ENCODE measurements at places on chromosomes 12 and 14.

DNA sequence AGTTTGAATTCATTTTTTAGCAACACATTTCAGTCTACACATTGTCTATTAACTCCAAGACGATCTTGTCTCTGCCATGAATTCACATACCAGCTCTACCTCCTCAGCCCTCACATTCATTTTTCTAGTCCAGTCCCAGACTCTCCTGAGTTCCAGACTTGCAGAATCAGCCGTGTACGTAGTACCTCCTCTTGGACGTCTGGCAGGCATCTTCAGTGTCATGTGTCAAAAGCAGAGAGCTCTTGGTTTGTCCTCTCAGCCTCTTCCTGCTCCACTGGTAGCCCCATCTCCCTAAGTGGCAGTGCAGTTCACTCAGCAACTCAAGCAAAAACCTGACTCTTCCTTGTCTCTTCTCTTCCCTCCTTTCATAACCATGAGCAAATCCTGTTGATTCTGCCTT is 14.5 kb upstream of the TCTN2 start:
- no peak for DNase-seq

DNA sequence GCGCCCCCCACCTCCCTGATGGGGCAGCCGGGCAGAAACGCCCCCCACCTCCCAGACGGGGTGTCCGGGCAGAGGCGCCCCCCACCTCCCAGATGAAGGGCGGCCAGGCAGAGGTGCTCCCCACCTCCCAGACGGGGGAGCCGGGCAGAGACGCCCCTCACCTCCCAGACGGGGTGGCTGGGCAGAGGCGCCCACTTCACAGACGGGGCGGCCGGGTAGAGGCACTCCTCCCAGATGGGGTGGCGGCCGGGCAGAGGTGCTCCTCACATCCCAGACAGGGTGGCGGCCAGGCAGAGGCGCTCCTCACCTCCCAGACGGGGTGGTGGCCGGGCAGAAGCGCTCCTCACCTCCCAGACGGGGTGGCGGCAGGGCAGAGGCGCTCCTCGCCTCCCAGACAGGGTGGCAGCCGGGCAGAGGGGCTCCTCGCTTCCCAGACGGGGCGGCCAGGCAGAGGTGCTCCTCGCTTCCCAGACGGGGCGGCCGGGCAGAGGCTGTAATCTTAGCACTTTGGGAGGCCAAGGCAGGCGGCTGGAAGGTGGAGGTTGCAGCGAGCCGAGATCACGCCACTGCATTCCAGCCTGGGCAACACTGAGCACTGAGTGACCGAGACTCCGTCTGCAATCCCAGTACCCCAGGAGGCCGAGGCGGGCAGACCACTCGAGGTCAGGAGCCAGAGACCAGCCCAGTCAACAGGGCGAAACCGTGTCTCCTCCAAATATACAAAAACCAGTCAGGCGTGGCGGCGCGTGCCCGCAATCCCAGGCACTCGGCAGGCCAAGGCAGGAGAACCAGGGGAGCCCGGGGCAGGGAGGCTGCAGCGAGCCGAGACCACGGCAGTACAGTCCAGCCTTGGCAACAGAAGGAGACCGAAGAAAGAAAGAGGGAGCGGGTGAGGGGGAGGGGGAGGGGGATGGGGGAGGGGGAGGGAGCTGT is 12.9 kb upstream of the PXN start:
- DNase-seq: no peak

GRCh38 chr12:104439137-104439536 is 17.6 kb upstream of the CHST11 start:
- DNase-seq: no peak

GRCh38 chr14:101201535-101202151 is 298.1 kb upstream of the RTL1 start:
- no peak for DNase-seq

DNA sequence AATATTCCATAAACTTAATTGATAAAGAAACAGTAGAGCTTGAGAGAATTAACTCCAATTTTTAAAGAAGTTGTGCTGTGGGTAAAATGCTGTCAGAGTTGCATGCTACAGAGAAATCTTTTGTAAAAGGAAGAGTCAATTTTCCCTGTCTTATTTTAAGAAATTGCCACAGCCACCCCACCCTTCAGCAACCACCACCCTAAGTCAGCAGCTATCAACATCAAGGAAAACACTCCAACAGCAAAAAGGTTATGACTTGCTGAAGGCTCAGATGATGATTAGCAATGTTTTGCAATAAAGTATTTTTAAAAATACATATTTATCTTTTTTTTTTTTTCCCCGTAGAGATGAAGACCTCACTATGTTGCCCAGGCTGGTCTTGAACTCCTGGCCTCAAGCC is 6.5 kb upstream of the DRAM1 start:
- no peak for DNase-seq

DNA sequence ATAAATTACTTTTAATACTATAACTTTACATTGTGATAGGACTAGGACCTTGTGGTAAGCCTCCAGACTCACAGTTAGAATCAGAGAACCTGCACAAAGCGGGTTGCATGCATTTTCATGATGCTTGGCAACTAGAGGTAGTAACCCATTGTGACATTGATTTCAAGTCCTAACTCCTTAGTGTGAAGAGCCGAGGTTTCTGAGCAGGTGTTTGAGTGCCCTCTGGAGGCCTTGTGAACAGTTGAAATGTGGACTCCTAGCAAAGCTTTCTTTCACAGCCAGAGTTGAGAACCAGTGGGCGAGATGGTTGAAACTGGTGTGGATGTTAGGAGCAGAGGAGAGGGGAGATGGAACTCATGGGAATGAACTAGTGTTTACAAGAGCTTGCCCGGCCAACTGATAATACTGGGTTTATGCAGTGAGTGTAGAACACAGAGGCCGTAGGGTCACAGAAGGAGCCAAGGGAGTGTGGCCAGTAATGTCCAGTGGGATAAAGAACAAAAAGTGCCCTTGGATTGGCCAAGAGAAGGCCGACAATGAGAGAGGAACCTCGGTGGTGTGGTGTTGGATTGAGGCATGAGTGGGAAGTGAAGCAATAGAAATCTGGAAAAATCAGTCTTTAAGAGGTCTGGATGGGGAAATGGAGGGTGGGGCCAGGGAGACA is 10.9 kb downstream of the ZNF664 start:
- no peak for DNase-seq

Measured in GM12864 (cell line).